H1 (cell line): ENCODE measurements at places on chromosomes 4 and X. TPM values are rescaled to one million over a fixed set of nuclear protein-coding genes. Genes with fewer than 3 reads are reported as not detected.

The RTL3 gene
- total RNA-seq, result not detected in 2 replicates

The CT45A10 gene
- not detected in 2 replicates for total RNA-seq

The CCDC160 gene
- 2.4 and 2.6 TPM in 2 replicates for total RNA-seq

The SOD3 gene
- total RNA-seq, result 4.9 and 5.5 TPM in 2 replicates

The SORBS2 gene
- 73.0 and 75.8 TPM in 2 replicates for total RNA-seq

The TEX11 gene
- 0.61 and 0.74 TPM in 2 replicates for total RNA-seq

The PNMA6F gene
- total RNA-seq, result 0.15 and 0.22 TPM in 2 replicates

The ZNF157 gene
- total RNA-seq, result 2.0 and 2.2 TPM in 2 replicates
